Right cardiac atrium (tissue), 5 donors: ENCODE measurements at places on chromosomes 6 and 20. TPM values are rescaled to one million over a fixed set of nuclear protein-coding genes. Genes with fewer than 3 reads are reported as not detected.

SALL4 gene
- not detected for total RNA-seq

ZFP57 gene
- total RNA-seq = 0.48 TPM

ENPP3 gene
- total RNA-seq = 0.40 TPM

C20orf202 gene
- 0.31 TPM for total RNA-seq

INSM1 gene
- not detected for total RNA-seq

HLA-DRB5 gene
- total RNA-seq = 22.9 TPM

RTN4IP1 gene
- total RNA-seq = 12.0 TPM
